Activated naive CD8-positive, alpha-beta T cell treated with anti-CD3 and anti-CD28 coated beads, Interleukin-2, amount 10 ng/mL, durations not matched to agents 7 days and 5 days (primary cell): ENCODE measurements at places on chromosomes 16 and 17.

- H3K36me3 ChIP-seq = no peaks in the 10 kb centered on the region
- DNase-seq = no peak
- peaks cover 29% of the 10 kb centered on the region for H3K4me1 ChIP-seq
- no peak overlapping the region for H3K27ac ChIP-seq
- H3K27me3 ChIP-seq = no peaks in the 10 kb centered on the region
- H3K4me3 ChIP-seq = no peak overlapping the region
Measured at GRCh38 chr17:7855660-7856010, 769 bp downstream of the TMEM88 start.

DNA sequence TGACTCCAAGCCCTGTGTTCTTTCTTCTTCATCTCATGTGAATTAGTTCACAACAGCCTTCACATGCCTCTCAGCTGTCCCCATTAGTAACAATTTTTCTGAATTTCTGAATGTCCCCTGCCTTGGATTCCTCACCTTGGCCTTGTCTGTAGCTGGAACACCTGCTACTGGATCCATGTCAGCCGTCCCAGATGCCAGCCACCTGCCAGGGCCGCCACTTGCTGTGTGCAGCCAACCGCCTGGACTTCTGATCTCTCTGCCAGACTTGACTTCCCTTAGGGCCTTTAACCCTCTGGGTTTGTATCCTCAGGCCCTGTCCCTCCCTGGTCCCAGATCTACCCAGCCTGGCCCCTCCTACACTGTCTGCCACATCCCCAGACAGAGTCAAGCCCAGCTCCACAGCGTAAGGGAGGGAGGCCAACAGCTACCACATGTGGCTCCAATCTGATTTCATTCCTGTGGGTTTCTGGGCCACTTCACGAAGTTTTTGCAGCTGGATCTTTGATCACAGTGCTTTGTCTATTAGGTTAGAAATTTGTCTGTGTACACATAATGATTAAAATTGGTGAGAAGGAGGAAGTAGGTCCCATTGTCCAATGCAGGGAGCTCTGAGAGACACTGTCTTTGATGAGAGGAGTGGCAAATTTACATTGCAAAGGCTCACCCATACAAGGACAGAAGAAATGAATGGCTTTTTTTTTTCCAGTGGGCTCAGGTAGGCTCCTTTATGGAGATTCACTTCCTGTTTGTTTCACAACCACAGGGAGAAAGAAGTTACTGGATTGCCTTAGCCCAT lies 15.3 kb downstream of the MPP2 start:
- peaks cover 5% of the 10 kb centered on the region for H3K27me3 ChIP-seq
- DNase-seq = no peak
- H3K4me1 ChIP-seq = no peaks in the 10 kb centered on the region
- no peaks in the 10 kb centered on the region for H3K36me3 ChIP-seq
- H3K27ac ChIP-seq = no peak overlapping the region

- H3K27ac ChIP-seq = no peak overlapping the region
- H3K27me3 ChIP-seq = no peaks in the 10 kb centered on the region
- DNase-seq = peak; percentile 80
Measured at GRCh38 chr17:50482516-50482915, 3.9 kb downstream of the RSAD1 start.

DNA sequence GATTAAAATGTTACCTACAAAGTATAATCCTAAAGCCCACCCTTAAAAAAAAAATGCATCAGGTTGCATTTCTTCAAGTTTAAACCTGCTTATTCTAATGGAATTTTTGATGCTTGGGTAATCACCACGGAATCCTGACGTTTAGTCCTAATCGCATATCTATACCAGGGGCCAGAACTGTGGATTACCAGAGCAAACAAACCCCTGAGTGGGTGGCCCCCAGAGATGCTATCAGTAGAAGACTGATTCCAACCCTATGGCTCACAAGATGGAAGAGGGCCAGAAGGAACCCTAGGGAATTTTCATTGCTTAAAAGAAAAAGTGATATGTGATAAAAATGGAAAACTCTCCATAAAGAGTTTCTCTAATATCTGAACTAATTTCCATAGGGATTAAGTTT lies 152.2 kb upstream of the NOG start:
- H3K4me1 ChIP-seq = no peaks in the 10 kb centered on the region
- no peak overlapping the region for H3K4me3 ChIP-seq
- no peak overlapping the region for H3K27ac ChIP-seq
- DNase-seq = no peak
- H3K27me3 ChIP-seq = peaks cover 19% of the 10 kb centered on the region

DNA sequence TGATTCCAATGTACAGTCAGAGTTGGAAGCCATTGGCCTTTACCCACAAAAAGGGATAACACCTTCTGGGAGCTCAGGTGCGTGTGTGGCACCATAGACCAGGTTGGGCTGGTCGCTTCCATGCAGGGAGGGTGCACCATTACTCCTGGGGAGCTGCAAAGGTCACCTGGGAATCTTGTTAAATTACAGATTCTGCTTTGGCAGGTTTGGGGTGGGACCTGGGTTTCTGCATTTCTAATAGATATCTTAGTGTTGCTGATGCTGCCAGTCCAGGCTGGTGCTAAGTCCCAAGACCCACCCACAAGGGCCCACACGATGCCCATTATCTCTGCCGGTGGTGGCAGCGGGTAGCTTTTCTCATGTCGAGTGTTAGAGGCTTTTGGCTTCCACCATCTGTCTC lies 148.3 kb upstream of the CACNG5 start:
- H3K4me3 ChIP-seq = no peak overlapping the region
- no peak overlapping the region for H3K27ac ChIP-seq
- DNase-seq = no peak
- H3K4me1 ChIP-seq = peaks cover 3% of the 10 kb centered on the region
- H3K36me3 ChIP-seq = peaks cover 16% of the 10 kb centered on the region

GRCh38 chr17:78501241-78502036 lies 75.8 kb downstream of the DNAH17 start:
- no peak overlapping the region for H3K4me3 ChIP-seq
- no peaks in the 10 kb centered on the region for H3K36me3 ChIP-seq
- H3K4me1 ChIP-seq = peaks cover 1% of the 10 kb centered on the region

DNA sequence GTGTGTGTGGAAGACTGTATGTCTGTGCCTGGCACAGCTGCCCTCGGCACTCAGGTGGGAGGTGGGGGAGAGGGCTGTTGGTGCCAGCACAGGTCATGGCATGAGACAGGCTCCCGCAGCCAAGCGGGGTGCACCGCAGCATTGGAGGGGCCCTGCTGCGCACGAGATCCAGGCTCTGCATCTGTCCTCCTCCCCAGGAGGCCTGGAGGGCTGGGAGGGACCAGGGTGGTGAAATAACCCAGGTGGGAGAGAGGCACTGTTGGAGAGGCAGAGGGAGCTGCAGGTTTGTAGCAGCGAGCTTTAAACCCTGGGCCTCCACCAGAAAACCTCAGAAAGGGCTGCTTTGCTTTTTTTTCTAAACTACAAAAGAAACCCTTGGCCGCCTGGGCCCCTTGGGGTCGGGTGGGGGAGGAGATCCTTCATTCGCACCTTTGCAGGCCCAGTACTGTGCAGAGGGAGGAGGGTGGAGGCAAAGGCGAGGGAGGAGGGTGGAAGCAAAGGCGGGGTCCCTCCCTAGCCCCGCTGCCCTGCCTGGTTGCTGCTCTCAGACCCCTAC lies 241.7 kb downstream of the SEC14L1 start:
- H3K27ac ChIP-seq = peak overlapping the region; percentile 90
- DNase-seq = peak; percentile 71
- H3K27me3 ChIP-seq = no peaks in the 10 kb centered on the region
- peak overlapping the region; percentile 69 for H3K4me3 ChIP-seq

GRCh38 chr16:80599466-80599865 lies 58.7 kb downstream of the DYNLRB2 start:
- H3K4me3 ChIP-seq = no peak overlapping the region
- peaks cover 27% of the 10 kb centered on the region for H3K27me3 ChIP-seq
- H3K36me3 ChIP-seq = peaks cover 24% of the 10 kb centered on the region
- no peaks in the 10 kb centered on the region for H3K4me1 ChIP-seq

- peaks cover 11% of the 10 kb centered on the region for H3K36me3 ChIP-seq
- peak; percentile 88 for DNase-seq
- peak overlapping the region; percentile 82 for H3K27ac ChIP-seq
Measured at GRCh38 chr16:66608241-66609138, 4.0 kb downstream of the CMTM3 start.

DNA sequence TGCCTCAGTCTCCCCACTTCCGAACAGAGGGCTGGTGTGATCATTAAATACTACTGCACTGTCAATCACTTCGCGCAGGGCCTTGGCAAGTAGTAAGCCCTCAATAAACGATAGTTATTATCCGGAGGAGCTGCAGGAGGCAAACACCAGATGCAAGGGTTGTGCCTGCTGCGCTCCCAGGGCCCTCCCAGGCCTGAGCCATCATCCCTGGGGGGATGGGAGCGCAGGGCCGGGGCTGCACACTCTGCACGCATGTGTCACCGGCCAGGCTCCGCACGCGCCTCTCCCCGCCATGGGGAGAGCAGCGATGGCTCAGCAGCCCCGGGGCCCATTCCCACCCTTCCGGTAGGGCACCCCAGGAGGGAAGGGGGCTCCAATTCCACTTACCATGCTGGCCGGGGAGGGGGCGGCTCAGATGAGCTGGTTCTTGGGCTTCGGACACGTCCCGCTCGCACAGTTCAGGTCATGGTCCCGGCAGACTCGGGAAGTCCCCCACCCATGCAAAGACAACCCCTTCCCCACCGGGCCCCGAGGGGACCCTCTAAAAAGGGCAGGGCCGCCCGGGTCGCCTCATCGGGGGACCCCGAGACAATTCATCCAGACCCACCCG lies 681 bp downstream of the XPO6 start:
- no peaks in the 10 kb centered on the region for H3K27me3 ChIP-seq
- peak overlapping the region; percentile 88 for H3K4me3 ChIP-seq
- H3K36me3 ChIP-seq = peaks cover 29% of the 10 kb centered on the region
- H3K4me1 ChIP-seq = peaks cover 27% of the 10 kb centered on the region
- DNase-seq = peak; percentile 77

GRCh38 chr16:80993834-80994233 lies 12.9 kb downstream of the CMC2 start:
- peaks cover 22% of the 10 kb centered on the region for H3K4me1 ChIP-seq
- H3K27ac ChIP-seq = no peak overlapping the region
- no peak for DNase-seq
- no peaks in the 10 kb centered on the region for H3K27me3 ChIP-seq
- peaks cover 21% of the 10 kb centered on the region for H3K36me3 ChIP-seq

DNA sequence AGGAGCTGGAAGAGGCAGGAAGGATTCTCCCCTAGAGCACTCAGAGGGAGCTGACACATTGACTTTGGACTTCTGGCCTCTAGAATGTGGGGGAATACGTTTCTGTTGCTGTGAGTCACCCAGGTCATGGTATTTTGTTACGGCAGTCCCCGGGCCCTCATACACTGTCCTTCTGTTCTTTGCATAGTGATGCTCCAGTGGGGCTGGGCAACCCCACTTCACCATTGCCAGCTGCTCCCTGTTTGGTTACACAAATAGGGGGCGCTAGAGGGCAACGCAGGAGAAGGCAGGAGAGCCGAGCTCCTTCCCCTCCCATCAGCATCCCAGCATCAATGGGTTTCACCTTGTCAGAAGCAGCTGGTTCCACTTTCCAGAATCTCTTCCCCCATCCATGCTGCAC lies 257.7 kb upstream of the FOXF1 start:
- no peak overlapping the region for H3K4me3 ChIP-seq
- no peaks in the 10 kb centered on the region for H3K36me3 ChIP-seq
- no peak overlapping the region for H3K27ac ChIP-seq
- DNase-seq = no peak
- H3K4me1 ChIP-seq = no peaks in the 10 kb centered on the region
- peaks cover 7% of the 10 kb centered on the region for H3K27me3 ChIP-seq

- H3K27me3 ChIP-seq = peaks cover 5% of the 10 kb centered on the region
- no peaks in the 10 kb centered on the region for H3K36me3 ChIP-seq
- no peaks in the 10 kb centered on the region for H3K4me1 ChIP-seq
- no peak for DNase-seq
- H3K27ac ChIP-seq = no peak overlapping the region
Measured at GRCh38 chr16:24414534-24414933, 124.8 kb upstream of the RBBP6 start.

GRCh38 chr16:60989592-60989991 lies 1046.6 kb downstream of the CDH8 start:
- no peak overlapping the region for H3K27ac ChIP-seq
- H3K27me3 ChIP-seq = no peaks in the 10 kb centered on the region
- no peaks in the 10 kb centered on the region for H3K36me3 ChIP-seq
- DNase-seq = no peak
